Smooth muscle cell of trachea (primary cell): ENCODE measurements at places on chromosomes 1 and 21. TPM values are rescaled to one million over a fixed set of nuclear protein-coding genes. Genes with fewer than 3 reads are reported as not detected.

The CASQ2 gene
- total RNA-seq = under 0.01 TPM in 1 of 2 replicates, not detected in the other

The UBL4B gene
- under 0.01 TPM in 1 of 2 replicates, not detected in the other for total RNA-seq

The RNU1-3 gene
- under 0.01 TPM in 2 replicates for total RNA-seq

The C1orf185 gene
- not detected in 2 replicates for total RNA-seq

The CNR2 gene
- not detected in 2 replicates for total RNA-seq

The COL8A2 gene
- total RNA-seq = 10.8 and 24.3 TPM in 2 replicates

The KIF14 gene
- total RNA-seq = 0.83 and 16.0 TPM in 2 replicates

The ARHGAP29 gene
- 36.7 and 84.1 TPM in 2 replicates for total RNA-seq

The GJA8 gene
- total RNA-seq = not detected in 2 replicates

The BRWD1 gene
- 48.5 and 60.9 TPM in 2 replicates for total RNA-seq

The LAMTOR5 gene
- 45.5 and 75.8 TPM in 2 replicates for total RNA-seq

The PEAR1 gene
- 5.6 and 7.4 TPM in 2 replicates for total RNA-seq

The SOX13 gene
- 2.6 and 3.8 TPM in 2 replicates for total RNA-seq

The KRTAP21-2 gene
- total RNA-seq = not detected in 2 replicates

The TFF1 gene
- not detected in 2 replicates for total RNA-seq

The CLDN14 gene
- not detected in 2 replicates for total RNA-seq

The NPR1 gene
- total RNA-seq = 0.58 and 2.6 TPM in 2 replicates

The SPRR4 gene
- not detected in 2 replicates for total RNA-seq

The KDM5B gene
- 90.3 and 91.0 TPM in 2 replicates for total RNA-seq

The UHMK1 gene
- 63.0 and 82.0 TPM in 2 replicates for total RNA-seq

The CD1E gene
- not detected in 2 replicates for total RNA-seq

The OR2T29 gene
- not detected in 2 replicates for total RNA-seq

The PPM1J gene
- total RNA-seq = 1.3 and 1.5 TPM in 2 replicates

The MR1 gene
- 27.6 and 41.2 TPM in 2 replicates for total RNA-seq

The RAB25 gene
- total RNA-seq = not detected in 2 replicates

The DSCAM gene
- total RNA-seq = under 0.01 TPM in 1 of 2 replicates, not detected in the other

The CEP104 gene
- 23.1 and 33.9 TPM in 2 replicates for total RNA-seq

The DFFA gene
- 34.2 and 45.5 TPM in 2 replicates for total RNA-seq

The GNG4 gene
- total RNA-seq = not detected in 2 replicates

The CD52 gene
- not detected in 2 replicates for total RNA-seq

The UCHL5 gene
- total RNA-seq = 28.8 and 40.0 TPM in 2 replicates

The FMO5 gene
- 1.3 and 2.2 TPM in 2 replicates for total RNA-seq

The DNASE2B gene
- not detected in 2 replicates for total RNA-seq

The FOXO6 gene
- total RNA-seq = not detected in 2 replicates

The PLEKHG5 gene
- total RNA-seq = 4.4 and 10.3 TPM in 2 replicates

The UBASH3A gene
- not detected in 2 replicates for total RNA-seq

The NGF gene
- total RNA-seq = 5.7 and 10.1 TPM in 2 replicates

The XCL2 gene
- not detected in 2 replicates for total RNA-seq

The PDZK1IP1 gene
- 0.50 TPM in 1 of 2 replicates, not detected in the other for total RNA-seq

The FALEC gene
- total RNA-seq = 1.5 TPM in 1 of 2 replicates, not detected in the other

The LCE2A gene
- total RNA-seq = not detected in 2 replicates

The ERICH3 gene
- total RNA-seq = 0.15 TPM in 1 of 2 replicates, not detected in the other

The CFHR3 gene
- not detected in 2 replicates for total RNA-seq

The AADACL3 gene
- total RNA-seq = not detected in 2 replicates

The CLCA4 gene
- not detected in 2 replicates for total RNA-seq

The VPS72 gene
- total RNA-seq = 37.9 and 50.6 TPM in 2 replicates

The HHIPL2 gene
- total RNA-seq = 0.58 and 0.83 TPM in 2 replicates

The MRPS14 gene
- 21.5 and 33.3 TPM in 2 replicates for total RNA-seq

The ZNF648 gene
- not detected in 2 replicates for total RNA-seq

The KLF17 gene
- under 0.01 and 0.17 TPM in 2 replicates for total RNA-seq

The IBA57 gene
- total RNA-seq = 6.4 and 7.4 TPM in 2 replicates

The IFI44L gene
- total RNA-seq = 7.6 and 9.0 TPM in 2 replicates

The HIVEP3 gene
- total RNA-seq = 0.17 and 0.29 TPM in 2 replicates

The GIPC2 gene
- 0.33 and 0.73 TPM in 2 replicates for total RNA-seq

The ZBTB37 gene
- 7.6 and 8.6 TPM in 2 replicates for total RNA-seq
